ENCODE measurements at places on chromosomes 5 and 9.

DNA sequence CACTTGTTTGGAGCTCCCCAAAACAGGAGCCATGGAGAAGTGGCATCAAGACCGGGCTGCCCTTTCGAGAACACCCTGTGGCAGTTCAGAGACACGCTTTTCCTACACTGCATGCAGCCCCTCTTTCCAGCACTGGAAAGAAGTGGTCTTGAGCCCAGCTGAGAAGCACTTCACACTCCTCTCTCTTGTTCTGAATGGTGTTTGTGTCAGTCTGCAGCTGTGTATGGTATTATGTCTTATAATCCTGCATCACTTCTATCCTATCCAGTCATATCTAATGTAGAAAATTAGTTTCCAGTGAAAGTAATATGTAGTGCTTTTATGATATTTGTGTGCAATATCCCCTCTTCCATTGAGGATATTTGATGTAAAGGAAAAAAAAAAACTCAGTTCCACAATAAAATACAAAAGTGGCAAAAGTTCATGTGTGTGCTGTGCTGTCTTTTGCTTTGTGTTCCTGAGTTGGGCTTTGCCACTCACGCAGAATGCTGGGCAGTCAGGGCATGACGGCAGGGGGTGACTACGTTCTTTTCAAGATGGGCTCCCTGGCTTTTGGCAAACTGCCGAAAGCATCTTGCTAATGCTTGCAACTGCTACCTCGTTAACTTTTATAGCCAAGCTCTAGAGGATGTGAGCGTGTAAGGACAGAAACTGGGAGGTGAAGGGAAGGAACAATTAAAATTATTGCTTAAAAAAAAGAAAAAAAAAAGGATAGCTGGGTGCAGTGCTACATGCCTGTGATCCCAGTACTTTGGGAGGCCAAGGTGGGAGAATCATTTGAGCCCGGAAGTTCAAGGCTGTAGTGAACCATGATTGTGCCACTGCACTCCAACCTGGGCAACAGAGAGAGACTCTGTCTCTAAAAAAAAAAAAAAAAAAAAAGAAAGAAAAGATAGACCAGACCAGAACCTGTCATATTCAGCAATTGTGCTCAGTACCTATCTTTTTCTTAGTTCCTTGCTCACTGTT is 102.2 kb downstream of the MAP1B start:
- peak; percentile 13 for DNase-seq

DNA sequence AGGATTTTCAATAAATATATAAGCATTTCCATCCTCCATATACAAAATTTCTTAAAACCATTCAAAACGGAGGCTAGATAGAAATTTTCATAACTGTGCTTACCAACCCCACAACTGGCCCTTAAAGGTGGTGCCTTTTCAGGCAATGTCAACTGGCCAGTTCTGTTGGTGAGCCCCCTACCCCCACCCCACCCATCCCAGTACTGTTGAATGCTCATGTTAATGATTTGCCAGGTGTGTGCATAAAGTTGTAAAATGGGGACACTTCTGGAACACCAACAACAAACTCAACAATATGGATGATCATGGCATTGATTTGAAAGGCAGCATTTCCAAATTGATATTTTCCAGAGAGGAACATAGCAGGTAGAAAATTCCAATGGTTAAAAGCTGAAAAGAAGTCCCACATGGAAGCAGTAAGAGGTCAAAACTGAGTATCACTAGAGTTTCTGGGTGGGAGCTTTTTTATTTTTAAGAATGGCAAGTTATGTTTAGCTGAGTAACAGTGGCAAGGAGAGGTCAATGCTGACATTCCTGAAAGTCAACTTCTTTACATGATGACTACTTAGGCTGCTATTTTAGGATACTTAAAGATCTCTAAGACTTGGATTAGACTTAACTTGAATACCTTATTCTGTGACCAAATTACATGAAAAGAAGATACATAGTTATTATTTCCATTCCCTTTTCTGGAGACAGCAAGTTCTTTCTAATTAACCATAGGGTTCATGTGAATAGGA is 2.7 kb downstream of the LEAP2 start:
- DNase-seq, result no peak

DNA sequence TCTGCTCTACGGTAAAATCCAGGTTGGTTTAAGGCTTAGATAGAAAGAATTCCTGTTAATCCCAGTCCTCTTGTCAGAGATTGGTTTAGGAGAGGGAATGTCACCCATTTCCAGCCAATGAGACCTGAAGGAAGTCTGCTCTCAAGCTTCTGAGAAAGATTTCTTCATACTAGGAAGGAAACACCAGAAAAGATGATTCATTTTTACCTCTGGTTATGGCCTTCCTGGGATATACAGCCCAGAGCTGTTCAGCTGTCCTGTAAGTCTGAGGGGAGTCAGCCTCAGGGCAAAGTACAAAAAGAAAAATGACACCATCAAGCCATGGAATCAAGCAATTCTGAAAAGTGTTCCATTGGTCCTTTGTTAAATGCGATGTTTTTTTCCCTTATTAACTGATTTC is 18.6 kb upstream of the CFAP95 start:
- no peak for DNase-seq

GRCh38 chr5:103393101-103393754 is 134.7 kb downstream of the MACIR start:
- no peak for DNase-seq

DNA sequence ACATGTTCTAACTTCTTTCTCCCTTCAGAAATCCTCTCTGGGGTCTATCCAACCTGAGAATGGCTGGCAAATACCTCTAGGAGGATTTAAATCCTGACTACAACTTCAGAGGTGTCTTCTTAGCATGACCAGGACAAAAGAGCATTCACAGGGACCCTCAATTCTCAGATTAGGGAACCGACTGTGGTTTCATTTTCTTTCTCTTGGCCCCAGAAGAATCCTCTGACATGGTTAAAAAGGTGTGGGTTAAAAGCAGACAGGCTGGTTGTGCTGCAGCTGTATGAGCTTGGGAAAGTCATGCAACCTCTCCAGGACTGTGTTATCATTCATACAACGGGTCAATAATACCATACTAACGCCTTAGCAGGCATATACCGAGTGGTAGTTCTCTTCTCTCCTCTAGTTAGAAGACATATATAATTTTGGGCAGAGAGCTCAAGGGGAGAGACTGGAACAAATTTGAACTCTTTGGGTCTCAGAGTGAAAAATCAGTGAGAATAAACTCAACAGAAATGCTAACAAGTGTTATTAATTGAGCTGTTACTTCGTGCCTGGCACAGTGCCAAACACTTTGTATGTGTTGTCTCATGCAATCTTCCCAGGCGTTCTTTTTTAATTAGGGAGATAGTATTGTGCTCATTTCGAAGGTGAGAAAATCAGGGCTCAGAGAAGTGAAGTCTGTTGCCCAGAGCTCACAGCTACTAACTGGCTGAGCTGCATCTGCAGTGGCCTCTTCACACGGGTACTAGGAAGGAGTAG is 35.2 kb downstream of the INSYN2B start:
- no peak for DNase-seq

- DNase-seq, result no peak
Measured at GRCh38 chr5:16418471-16418922, 47.1 kb downstream of the ZNF622 start.

GRCh38 chr5:143534761-143535154 is 131.3 kb upstream of the NR3C1 start:
- DNase-seq, result no peak

DNA sequence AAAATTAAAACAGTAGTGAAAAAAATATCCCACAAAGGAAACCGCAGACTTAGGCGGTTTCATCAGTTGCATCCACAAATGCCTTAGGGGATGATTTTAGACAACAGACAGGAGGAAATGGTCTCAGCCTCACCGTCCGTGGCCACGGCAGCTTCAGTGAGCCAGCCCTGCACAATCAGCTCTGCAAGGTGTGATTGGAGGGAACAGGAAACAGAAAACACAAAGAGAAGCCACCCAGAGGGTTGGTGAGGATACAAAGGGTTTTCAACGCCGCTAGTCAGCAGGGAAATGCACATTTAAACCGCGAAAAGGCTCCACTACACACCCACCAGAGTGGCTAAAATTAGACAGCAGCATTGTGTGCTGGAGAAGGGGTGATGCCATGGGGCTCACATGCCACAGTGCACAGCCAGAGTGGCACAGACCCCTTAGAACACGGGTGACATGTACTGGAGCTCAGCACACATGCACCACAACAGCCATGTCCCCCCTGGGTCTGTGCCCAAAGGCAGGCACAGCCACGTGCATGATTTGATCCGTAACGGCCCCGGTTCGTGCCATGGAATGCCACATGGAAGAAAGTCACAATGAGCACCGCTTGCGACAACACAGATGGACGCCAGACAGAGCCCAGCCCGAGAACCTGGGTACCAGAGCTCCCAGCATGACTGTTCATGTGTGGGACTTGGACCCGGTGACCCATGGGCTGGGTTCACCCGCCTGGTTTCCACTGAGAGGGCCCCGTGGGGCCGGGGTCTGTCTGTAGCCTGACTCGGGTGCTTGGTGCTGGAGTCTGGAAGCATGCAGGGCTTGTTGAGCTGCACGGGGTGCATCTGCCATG is 18.3 kb upstream of the TERT start:
- no peak for DNase-seq

GRCh38 chr5:115428676-115429075 is 115.9 kb downstream of the FEM1C start:
- DNase-seq, result no peak

All from anterior cingulate cortex (tissue), 58 donors.